ENCODE measurements at places on chromosomes 1 and 21.
A peak's percentile ranks its signal among the peaks of the same experiment; 100 is the strongest.

- no peak for DNase-seq
These were observed 5.8 kb upstream of the NDUFV3 start for GRCh38 chr21:42887326-42887725.

DNA sequence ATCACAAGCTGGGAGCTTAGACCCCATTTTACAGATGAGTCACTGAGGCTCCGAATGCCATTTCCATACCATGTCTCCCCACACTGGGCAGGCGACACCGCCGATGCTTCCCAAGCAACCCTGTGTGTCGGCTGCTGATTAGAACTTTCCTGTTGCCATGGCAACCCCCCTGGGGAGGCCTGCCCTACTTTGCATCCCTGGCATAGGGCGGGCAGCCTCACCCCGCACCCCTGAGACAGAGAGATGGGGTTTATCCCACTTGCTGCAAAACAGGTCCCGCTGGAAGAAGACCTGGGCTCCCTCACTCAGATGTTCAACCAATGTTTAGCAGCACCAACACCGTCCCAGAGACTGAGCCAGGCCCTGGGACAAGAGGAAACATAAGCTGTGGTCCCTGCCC lies 81.5 kb downstream of the CAMK2N1 start:
- DNase-seq: no peak

DNA sequence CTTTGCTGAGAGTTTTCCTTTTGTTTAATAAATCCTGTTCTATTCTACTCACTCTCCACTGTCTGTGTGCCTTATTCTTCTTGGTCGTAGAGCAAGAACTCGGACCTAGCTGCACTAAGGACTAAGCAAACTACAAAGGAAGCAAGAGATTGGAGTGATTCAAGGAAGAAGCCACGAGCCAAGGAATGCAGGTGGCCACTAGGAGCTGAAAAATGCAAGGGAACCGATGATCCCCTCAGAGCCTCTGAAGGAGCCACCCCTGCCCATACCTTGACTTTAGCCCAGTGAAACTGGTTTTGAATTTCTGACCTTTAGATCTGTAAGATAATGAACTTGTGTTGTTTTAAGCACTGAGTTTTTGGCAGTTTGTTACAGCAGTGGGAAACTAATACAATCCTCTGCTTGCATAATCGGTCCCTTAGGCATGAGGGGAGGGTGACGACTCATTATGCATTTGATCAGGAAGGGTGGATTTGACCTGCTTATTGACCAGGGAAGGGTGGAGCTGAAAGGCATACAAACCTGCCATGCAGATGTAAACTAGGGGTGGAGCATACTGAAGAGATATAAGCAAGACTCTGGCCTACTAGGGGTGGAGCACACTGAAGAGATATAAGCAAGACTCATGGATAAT lies 6.2 kb upstream of the CA6 start:
- peak; percentile 27 for DNase-seq

- DNase-seq: peak; percentile 49
These were observed 13.3 kb downstream of the GPR157 start for GRCh38 chr1:9115351-9116205.

DNA sequence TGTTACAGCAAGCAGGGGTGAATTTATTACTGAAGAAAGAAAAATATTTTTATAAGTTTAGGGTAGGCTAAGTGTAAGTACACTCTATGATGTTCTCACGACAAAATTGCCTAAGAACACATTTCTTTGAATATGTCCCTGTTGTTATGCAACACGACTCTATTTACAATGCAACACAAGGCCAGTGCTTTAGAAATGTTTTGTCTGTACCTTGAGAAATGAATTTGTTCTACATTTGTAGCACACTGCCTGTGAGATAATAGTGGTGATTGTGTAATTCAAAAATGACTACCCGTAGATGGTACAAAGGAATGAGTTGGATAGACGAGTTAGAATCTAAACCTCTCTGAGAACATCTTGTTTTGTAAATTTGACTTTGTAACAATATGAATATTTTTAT lies 63.7 kb upstream of the IGSF5 start:
- no peak for DNase-seq

DNA sequence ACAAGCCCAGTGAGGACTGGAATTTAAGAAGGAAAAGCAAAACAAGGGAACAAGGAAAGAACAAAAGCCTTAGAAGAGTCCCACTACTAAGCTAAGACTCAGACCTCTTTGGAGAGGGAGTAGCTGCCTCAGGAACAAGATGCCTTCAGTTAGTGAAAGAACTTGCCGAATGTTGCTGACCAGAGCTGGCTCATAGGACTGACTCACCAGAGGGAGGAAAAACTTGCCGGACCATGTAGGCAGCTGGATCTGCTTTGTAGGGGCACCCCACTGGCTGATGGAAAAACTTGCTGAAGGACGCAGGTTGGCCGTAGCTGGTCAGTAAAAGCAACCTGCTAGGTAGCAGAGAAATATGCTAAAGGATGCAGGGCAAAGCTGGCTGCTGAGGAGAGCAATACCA lies 15.3 kb upstream of the ZSWIM5 start:
- DNase-seq: no peak

DNA sequence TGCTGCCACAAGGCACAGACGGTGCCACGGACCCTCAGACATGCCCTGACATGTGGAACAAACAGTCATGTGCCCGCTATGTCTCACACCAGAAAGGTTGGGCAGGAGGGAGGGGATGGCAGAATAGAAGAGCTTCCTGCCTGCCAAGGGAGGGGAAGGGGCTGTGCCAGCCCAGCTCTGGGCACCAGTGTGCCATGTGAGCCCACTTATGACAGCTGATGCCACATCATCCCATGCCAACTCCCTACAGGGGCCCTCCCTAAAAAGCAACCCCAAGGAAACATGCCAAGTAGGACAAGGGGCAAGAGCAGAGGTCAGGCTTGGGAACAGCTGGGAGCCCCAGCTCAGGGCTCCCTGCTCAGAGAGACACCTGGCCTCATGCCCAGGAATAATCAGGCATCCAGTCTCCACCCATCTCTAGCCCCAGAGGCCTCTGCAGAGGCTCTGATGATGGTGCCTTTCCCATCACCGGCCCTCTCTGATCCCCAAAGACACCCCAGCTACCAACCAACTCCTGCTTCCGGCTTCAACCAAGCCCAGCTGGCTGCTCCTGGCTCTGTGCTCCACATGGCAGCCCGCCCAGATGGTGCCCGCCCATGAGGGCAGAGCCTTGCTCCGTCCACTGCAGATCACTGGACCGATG lies 10.3 kb downstream of the ADGRB2 start:
- no peak for DNase-seq

GRCh38 chr1:33093004-33093403 lies 12.1 kb downstream of the AZIN2 start:
- DNase-seq: no peak

GRCh38 chr1:58460469-58460868 lies 86.1 kb downstream of the OMA1 start:
- no peak for DNase-seq

- no peak for DNase-seq
These were observed 82.2 kb upstream of the GUCA2B start for GRCh38 chr1:42070996-42071395.
